ENCODE measurements at places on chromosomes 11 and 22.

- no peak overlapping the region for H3K27ac ChIP-seq
- H3K27me3 ChIP-seq: no peaks in the 10 kb centered on the region
- DNase-seq: no peak
- H3K4me3 ChIP-seq: no peak overlapping the region
These were observed 70.1 kb upstream of the LRRC55 start for GRCh38 chr11:57111619-57112018.

DNA sequence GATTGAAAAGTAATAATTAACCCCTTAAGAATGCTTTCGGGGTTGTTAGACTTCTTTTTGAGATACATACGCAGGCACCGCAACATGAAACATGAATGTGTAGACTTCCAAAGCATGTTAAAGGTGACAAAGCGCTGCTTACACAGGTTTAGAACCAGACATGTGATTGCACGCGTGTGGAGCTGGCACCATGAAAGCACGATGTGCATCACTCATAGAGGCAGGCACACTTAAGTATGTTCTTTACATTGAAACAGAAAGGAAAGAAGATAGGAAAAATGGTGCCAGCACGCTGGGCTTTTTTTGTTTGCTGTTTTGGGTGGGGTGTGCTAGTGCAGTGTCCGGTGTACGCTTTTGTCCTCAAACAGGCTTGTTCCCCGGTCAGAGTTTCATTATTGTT, 83.6 kb upstream of the PPARA start:
- peak overlapping the region; percentile 98 for H3K27ac ChIP-seq
- peaks cover 81% of the 10 kb centered on the region for H3K4me1 ChIP-seq
- no peaks in the 10 kb centered on the region for H3K27me3 ChIP-seq
- no peak overlapping the region for H3K4me3 ChIP-seq
- DNase-seq: peak; percentile 20
- peaks cover 3% of the 10 kb centered on the region for H3K36me3 ChIP-seq

DNA sequence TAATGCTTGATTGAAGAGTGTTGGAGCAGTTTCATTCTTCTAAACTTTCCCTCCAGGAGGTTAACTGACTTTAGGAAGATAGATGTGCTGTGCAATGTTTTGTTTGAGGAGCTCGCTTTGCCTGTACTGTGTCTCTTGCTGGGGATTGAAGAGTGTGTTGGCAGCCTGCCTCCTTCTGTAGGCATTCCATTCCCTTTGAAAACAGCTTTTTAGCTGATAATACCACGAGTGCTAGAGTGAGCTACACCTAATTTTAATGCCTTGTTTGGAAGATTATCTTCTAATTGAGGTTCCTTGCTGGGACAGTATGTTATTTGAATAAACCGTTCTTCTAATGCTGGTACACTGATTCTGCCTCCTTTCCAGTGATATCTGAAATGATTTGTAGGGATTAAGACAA, 7.2 kb downstream of the DDX10 start:
- peaks cover 25% of the 10 kb centered on the region for H3K36me3 ChIP-seq
- DNase-seq: no peak
- H3K4me3 ChIP-seq: no peak overlapping the region
- H3K27me3 ChIP-seq: no peaks in the 10 kb centered on the region
- H3K27ac ChIP-seq: no peak overlapping the region
- no peaks in the 10 kb centered on the region for H3K4me1 ChIP-seq

GRCh38 chr11:63443714-63444113, 47.3 kb downstream of the PLAAT5 start:
- no peaks in the 10 kb centered on the region for H3K36me3 ChIP-seq
- no peak overlapping the region for H3K27ac ChIP-seq
- no peak overlapping the region for H3K4me3 ChIP-seq
- H3K4me1 ChIP-seq: no peaks in the 10 kb centered on the region
- no peaks in the 10 kb centered on the region for H3K27me3 ChIP-seq

DNA sequence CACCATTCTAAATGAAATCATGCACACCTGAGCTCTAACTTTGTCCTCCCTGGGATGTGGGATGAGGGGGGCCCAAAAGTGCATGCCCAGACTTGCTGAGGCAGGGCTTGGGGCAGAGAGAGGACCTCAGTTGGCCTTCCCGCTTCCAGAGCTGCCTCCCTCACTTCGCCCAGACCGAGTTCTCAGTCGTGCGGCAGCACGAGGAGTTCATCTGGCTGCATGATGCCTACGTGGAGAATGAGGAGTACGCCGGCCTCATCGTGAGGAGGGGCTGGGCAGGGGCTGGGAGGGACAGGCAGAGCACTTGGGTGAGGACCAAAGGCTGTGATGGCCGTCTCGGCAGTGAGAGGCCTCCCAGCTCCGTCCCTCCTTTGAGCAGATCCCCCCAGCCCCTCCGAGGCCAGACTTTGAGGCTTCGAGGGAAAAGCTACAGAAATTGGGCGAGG, 8.2 kb downstream of the CFL1 start:
- no peak overlapping the region for H3K4me3 ChIP-seq
- H3K27me3 ChIP-seq: no peaks in the 10 kb centered on the region
- no peak overlapping the region for H3K27ac ChIP-seq
- DNase-seq: no peak
- peaks cover under 1% of the 10 kb centered on the region for H3K4me1 ChIP-seq

- no peak overlapping the region for H3K27ac ChIP-seq
- H3K4me3 ChIP-seq: no peak overlapping the region
- no peaks in the 10 kb centered on the region for H3K4me1 ChIP-seq
- no peak for DNase-seq
These were observed 41.0 kb upstream of the XKR3 start for GRCh38 chr22:16866167-16866566.

GRCh38 chr11:50174189-50174588, 141.5 kb downstream of the OR4C45 start:
- H3K27ac ChIP-seq: no peak overlapping the region
- no peaks in the 10 kb centered on the region for H3K36me3 ChIP-seq
- no peak for DNase-seq
- H3K4me1 ChIP-seq: no peaks in the 10 kb centered on the region
- H3K4me3 ChIP-seq: no peak overlapping the region

Data from upper lobe of left lung (tissue), 6 donors.